ENCODE measurements at places on chromosomes 2 and 18.

DNA sequence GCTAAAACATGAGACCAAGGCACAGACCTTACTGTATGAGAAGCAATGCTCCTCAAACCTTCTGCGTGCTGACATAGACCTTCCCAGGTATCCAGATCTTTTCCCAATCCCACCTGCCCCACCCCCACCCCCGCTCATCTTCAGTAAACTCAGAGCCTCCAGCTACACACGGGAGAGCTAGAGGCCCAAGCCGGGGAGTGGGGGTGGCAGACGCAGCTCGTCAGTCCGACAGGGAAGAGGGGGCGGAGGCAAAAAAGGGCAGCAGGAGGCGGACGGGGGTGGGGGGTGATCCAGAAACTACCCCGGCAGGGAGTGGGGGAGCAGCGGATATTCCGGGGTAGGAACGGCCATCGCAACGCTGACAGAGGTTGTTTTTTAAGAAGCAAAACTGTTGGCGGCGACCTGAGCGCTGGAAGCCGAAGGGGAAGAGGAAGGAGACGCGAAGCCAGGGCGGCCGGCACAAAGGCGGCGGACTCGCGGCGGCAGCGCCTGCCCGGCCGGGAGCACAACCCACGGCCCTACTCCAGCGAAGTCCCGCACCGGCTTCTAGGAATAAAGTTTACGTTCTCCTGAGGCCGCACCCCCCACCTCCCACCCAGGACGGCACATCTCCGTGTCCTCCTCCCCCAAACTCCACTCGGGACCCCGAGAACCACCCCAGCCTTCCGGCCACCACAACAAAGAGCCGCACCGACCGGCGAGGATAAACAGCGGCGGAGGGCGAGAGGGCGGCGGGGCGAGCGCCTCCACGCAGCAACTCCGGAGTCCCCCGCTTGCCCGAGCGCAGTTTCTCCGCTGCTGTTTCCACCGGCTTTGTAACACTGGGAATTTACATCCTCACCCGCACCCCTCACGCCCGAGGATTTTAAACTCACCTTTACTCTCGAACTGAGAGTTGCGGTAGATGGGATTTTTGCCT is 722 bp downstream of the BAZ2B start:
- DNase-seq: peak; percentile 43

- no peak for DNase-seq
Observed at GRCh38 chr2:69620870-69621269, 22.7 kb downstream of the AAK1 start.

DNA sequence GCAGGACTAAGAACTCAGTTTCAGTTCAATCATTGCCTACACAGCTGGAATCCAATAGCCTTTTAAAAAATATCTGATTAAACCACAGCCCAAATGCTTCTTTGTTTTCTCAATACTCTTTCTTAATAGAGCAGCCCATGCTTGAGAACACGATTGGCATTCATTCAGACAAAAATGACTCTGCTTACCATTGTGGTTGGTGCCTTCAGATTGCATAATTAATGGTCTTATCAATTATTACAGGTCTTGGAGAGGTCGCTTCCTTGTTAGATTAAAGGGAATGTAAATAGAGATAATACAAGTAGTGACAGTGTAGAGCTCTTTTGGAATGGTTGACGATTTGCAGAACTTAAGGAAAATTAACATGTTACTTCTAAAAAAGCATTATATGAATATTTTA is 107.2 kb downstream of the RNF152 start:
- no peak for DNase-seq

GRCh38 chr2:133937669-133938068 is 316.2 kb upstream of the MGAT5 start:
- no peak for DNase-seq

GRCh38 chr18:23243178-23243577 is 107.9 kb downstream of the CABLES1 start:
- DNase-seq: no peak

GRCh38 chr18:52588931-52589330 is 248.9 kb downstream of the DCC start:
- DNase-seq: no peak

- DNase-seq: no peak
Observed at GRCh38 chr2:223855426-223855825, 18.0 kb upstream of the AP1S3 start.

- no peak for DNase-seq
Observed at GRCh38 chr2:38560092-38560491, 42.6 kb downstream of the HNRNPLL start.

GRCh38 chr2:28413152-28413898 is 20.7 kb downstream of the FOSL2 start:
- no peak for DNase-seq

- no peak for DNase-seq
Observed at GRCh38 chr2:98588880-98589431, 19.4 kb downstream of the COA5 start.

- DNase-seq: no peak
Observed at GRCh38 chr2:241088376-241088775, 13.7 kb downstream of the MTERF4 start.

- DNase-seq: no peak
Observed at GRCh38 chr2:160033732-160034392, 28.6 kb downstream of the PLA2R1 start.

GRCh38 chr2:105644174-105644980 is 100.3 kb upstream of the NCK2 start:
- no peak for DNase-seq

DNA sequence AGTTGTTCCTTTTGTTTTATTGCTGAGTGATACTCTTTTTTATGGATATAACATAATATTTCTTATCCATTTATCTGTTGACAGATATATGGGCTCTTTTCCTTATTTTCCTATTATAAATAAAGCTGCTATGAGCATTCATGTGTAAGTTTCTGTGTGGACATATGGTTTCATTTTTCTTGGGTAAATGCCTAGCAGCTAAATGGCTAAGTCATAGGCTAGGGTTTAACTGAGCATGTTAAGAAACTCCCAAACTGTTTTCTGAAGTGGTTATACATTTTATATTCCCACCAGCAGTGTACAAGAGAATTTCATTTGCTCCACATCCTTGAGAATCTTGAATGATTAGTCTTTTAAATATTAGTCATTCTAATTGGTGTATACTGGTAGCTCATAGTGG is 786.6 kb upstream of the CDH2 start:
- no peak for DNase-seq

All from stimulated activated naive B cell treated with anti-CD40 and anti-IgM and Interleukin-4, amounts not matched to agents 10 μg/mL and 1 μg/mL and 100 μg/mL, for 72 hours (primary cell).